ENCODE measurements at places on chromosomes 2 and 18.
A peak's percentile ranks its signal among the peaks of the same experiment; 100 is the strongest.

- DNase-seq: no peak
These were observed 2.1 kb upstream of the SKA1 start for GRCh38 chr18:50372743-50373142.

- DNase-seq: no peak
These were observed 13.5 kb downstream of the ZFP36L2 start for GRCh38 chr2:43212931-43213330.

DNA sequence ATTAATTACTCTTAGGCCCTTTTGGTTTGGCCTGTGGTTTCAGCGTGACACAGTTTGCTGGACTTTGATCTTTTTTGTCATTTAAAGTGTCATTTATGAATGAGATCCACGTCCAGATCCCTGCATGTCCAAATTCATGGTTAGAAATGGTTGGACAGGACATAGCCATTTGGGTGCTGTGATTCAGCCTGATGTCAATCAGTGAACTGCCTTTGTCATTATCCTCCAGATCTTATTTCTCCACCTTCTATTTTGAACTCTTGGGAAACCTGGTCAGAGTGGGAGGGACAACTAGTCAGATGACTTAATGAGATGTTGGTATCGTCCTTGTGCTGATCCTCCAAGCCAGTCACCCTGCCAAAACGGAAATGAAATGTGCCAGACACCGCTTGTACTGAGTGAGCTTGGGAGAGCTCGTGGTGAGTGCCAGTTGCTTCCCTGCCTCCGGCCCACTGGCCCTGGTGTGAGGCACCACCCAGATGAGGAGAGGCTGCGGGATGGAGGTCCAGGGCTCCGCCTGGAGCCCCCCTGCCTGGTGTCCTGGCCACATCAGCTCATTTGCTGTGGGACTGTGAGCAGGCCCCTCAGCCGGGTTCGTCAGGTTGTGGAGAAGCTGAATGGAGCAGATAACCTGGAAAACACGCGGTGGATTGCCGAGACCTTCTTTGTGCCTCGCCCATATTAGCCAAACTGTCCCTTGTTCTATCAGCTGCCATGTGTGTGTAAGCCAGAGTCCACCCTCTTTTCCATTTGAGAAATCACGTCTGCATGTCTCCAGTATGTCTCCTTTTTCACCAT, 70.1 kb downstream of the DGKD start:
- no peak for DNase-seq

DNA sequence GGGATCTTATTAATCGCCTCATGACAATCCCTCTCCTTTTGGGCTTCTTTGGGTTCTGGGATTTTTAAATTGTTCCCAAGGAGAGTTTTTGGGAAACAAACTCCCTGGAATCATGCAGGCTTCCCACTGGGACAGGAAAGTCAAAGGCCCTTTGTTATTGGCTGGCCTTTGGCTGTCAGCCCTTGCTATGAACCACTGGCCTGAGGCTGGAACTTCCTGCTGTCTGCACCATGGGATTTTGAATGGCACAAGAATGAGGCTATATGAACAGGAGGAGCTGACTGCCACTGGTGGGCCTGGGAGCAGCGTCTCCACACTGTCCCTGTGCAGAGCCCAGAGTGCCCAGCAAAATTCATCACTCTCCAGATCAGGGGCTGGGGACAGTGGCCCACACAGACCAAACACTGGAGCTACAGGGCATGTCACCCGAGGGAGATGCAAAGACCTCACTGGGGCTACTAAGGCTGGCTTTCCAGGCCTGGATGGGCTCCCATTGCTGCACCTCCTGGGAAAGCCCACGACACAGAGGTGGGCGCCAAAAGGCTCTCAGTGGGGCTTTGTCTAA, 35.7 kb downstream of the STEAP3 start:
- DNase-seq: no peak

- no peak for DNase-seq
These were observed 34.4 kb downstream of the VRK2 start for GRCh38 chr2:58081000-58081399.

GRCh38 chr18:63477968-63478367, 1.2 kb downstream of the SERPINB5 start:
- DNase-seq: no peak

- DNase-seq: no peak
These were observed 681.0 kb upstream of the ID2 start for GRCh38 chr2:8000870-8001269.

- DNase-seq: no peak
These were observed 150.4 kb upstream of the NXPH2 start for GRCh38 chr2:138930571-138930970.

- DNase-seq: no peak
These were observed 207.1 kb downstream of the NDUFA10 start for GRCh38 chr2:239818086-239818485.

- no peak for DNase-seq
These were observed 467.3 kb downstream of the CMPK2 start for GRCh38 chr2:6398421-6398820.

DNA sequence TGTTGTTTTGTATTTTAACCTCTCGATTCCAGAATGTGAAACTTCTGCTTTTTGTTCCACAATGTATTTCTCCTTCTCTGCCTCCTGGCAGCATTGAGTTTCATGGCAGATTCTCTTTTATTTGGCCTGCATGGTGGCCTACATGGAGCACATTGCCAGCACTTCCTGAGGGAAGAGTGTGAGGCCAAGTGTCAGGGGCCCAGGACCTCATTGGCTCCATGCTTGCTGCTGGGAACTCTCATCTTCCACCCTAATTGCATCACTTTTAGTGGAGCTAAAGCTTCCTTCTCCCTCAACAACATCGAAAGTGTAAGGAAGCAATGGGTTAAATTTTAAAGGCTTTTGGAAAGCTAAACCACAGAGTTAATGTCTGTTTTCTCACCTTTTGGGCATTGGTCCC, 9.5 kb downstream of the TRIB2 start:
- no peak for DNase-seq

DNA sequence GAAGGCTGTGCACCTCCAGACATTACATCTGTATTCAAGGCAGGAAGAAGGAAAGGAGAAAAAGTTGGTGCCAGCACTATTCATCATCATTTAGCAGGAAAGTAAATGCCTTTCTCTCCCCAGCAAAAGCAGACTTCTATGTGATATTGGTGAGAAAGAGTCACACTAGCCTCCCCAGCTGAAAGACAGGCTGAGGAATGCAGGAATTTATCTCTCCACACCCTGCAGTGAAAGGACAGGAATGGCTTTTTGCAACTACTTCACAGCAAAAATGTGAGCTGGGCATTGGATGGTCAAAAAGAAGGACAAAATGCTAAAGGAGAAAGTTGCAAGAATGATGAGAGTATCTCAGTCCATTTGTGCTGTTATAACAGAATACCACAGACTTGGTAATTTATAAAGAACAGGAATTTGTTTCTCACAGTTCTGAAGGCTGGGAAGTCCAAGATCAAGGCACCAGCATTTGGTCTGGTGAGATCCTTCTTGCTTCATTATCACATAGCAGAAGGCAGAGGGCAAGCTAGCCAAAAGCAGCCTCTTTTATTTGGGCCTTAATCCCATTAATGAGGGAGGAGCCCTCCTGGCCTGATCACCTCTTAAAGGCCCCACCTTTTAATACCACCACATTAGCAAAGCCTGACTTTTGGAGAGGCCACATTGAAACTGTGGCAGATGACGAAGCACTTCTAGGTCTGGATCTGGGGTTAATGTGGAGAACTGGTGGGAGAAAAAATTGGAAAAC, 388.1 kb upstream of the SLC14A2 start:
- no peak for DNase-seq

DNA sequence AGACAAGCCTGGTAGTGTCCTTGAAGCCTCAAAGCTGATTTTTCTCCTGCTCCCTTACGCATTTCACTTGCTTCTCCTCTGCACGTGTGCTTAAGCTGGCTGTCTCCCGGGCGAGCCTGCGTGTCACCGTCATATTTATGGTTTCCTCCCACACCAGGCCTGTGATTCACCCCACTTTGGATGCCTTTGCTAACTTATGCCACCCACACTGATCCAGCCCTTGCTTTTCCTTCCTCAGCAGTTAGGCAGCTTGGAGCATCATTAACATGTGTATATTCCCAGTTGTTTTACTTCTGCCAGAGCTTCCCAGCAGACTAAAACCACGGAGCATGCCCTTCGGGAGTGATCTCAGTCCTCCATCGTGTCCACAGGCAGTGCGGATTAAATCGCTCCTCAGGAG, 2.2 kb downstream of the ST3GAL5 start:
- peak; percentile 50 for DNase-seq

- peak; percentile 53 for DNase-seq
These were observed 467 bp downstream of the PUM2 start for GRCh38 chr2:20350041-20350712.

DNA sequence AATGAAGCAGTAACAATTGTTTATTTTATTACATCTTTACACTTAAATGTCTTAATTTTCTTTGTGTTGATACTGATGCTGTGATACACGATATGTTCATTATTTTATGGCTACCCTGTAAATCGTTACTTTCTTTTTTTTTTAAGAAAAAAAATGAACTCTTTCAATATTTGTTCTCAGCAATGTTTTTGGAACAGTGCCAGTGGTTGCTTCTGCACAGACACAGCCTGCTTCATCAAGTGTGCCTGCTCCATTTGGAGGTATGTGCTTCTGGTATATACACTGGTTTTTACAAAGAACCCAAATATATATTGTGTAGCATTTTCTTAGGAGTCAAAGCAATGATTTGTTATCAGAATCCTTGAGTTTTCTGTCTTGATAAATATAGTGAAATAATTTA, 62.2 kb upstream of the SCYGR2 start:
- no peak for DNase-seq

- DNase-seq: no peak
These were observed 94.8 kb upstream of the SPATS2L start for GRCh38 chr2:200211643-200212042.

- no peak for DNase-seq
These were observed 96.8 kb upstream of the CDC42EP3 start for GRCh38 chr2:37767959-37768925.

DNA sequence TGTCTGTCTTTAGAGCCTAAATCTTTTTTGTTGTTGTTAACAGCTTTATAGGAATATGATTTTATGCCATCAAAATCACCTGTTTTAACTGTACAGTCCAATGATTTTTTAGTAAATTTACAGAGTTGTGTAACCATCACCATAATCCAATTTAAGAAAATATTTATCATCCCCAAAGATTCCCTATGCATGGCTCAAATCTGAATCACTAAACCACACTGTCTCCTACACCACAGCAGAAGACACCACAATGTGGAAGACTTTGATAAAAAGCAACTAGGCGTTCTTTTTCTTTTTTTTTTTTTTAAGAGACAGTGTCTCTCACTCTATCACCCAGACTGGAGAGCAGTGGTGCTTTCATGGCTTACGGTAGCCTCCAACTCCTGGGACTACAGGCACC, 99.6 kb downstream of the TXNL1 start:
- DNase-seq: no peak

DNA sequence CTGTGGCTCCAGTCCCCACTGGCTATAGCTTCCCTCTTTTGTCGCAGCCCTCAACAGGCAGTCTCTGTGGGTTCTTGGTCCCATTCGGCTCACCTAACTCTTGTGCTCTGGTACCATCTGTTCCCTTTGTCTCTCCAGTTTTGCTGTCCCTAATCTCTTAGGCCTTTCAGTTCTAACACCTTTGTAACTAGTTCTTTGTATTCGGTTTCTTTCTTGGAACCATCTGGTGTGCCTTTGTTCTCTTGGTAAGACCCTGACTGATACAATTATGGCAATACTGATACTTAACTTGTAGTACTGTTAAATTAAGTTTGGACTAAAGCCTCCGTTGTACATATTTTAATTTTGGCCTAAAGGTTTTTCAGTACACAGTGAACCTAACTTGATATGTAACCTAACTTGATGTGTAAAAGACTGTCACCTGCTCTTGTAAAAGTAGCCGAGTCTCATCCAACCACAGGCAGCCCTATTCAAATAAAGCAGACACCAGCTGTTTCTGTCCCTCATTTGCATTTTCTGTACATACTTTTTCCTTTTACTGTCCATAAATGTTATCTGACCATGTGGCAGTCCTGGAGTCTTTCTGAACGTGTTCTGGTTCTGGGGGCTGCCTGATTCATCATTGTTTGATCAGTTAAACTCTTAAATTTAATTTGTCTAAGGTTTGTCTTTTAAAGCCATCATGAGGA, 4.8 kb upstream of the MRPL44 start:
- no peak for DNase-seq

DNA sequence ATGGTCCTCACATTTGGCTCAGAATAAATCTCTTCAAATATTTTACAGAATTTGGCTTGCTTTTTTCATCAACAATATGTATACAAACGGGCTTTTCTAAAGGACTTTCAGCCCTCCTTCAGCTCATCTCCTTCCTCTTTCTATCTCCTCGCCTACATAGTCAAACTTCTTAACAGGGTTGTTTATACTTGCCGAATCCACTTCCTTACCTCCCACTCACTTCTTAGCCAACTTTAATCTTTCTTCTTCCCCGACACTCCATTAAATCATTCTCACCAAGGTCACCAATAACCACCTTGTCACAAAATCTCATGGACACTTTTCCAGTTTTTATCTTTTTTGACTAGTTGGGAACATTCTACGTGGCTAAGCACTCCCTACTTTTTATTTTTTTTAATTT, 325.2 kb downstream of the PLCL1 start:
- no peak for DNase-seq

GRCh38 chr18:58886431-58886830, 21.8 kb downstream of the ZNF532 start:
- DNase-seq: no peak

GRCh38 chr2:11520092-11520693, 13.7 kb upstream of the GREB1 start:
- DNase-seq: no peak

GRCh38 chr2:18178736-18179349, 300.4 kb downstream of the KCNS3 start:
- DNase-seq: no peak

DNA sequence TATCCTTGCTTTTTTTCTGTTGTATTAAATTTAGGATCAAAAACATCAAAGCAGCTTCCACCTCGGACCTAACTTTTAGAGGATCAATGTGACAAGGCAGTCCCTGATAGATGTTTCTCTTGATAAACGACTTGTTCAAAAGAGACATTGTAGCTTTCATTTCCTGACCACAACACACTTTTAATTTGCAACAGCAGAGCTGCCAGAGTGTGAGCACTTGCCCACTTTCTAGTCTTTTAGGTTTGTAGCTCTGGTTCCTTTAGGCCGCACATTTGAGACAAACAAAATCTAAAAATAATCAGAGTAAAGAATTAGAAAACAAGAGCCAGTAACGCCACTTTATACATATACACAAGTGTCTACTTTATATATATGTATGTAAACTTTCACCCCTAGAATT, 3.1 kb downstream of the FIGN start:
- DNase-seq: no peak

Measured in stimulated activated CD8-positive, alpha-beta memory T cell treated with anti-CD3 and anti-CD28 coated beads, Interleukin-2, amount 100 ng/mL, for 48 hours (primary cell).